ENCODE measurements at places on chromosomes 6 and 20.

DNA sequence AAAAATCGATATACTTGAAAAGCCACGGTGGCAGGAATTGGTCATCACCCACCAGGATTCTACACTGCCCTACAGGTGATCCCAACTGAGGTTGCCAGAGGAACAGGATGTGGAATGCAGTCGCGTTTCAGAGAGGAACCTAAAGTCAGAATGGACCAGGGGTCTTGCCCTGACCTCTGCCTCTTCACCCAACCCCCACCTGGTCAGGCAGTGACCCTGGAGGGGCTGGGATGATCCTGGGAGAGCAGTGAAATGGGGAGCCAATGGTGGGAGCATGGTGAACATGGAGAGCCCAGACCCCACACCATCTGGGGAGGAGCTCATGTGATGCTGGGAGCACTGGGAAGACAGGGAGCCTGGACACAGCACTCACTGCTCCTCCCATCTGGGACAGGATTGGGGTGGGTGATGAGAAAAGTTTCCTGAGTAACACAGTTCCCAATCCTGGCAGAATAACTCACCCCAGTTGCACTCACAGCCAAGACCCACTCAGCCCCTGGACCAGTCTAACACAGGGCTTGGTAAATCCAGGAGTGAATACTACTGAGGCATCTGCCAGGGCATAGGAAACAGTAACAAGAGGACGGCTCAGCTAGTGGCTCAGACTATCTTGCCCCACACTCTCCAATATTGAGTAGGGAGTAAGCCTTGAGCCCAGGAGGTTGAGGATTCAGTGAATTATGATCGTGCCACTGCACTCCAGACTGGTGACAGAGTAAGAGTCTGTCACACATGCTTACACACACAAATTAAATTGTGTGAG is 1.7 kb upstream of the ULBP2 start:
- no peak for DNase-seq

DNA sequence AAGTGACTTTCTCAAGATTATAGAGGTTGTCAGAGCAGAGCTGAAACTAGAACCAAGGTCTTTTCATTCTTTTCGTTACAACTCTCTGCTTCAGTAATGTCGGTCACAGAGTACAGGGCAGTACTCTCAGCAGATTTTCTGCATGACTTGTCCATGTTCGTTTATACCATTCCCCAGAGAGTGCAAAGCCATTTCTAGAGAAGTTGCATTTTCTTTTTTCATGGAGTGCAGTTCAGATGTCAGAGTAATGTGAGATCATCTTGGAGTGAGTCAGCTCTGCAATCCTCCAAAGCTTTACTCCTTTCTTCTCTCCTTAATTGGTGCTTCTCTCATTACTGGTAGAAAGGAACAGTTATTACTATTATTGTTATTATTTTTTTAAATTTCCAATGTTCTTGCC is 115.6 kb upstream of the B3GAT2 start:
- DNase-seq: no peak

- DNase-seq: peak; percentile 7
Observed at GRCh38 chr6:69926745-69927144, 60.4 kb downstream of the COL19A1 start.

GRCh38 chr6:135257631-135258405 is 76.7 kb downstream of the MYB start:
- DNase-seq: no peak

DNA sequence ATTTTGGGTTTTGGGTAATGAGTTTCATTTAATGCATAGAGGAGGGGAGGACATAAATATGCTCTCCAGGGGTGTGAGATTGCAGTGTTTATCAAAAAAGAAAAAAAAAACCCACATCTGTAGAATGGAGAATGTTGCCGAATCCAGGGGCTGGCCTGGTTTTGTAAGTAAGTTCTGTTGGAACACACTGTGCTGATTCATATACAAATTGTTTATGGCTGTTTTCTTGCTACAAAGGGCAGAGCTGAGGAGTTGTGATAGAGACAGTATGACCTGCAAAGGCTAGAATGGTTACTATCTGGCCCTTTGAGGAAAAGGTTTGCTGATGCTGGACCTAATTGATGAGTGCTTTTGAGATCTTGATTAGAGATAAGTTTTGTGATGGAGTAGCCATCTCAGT is 30.4 kb downstream of the SCAF8 start:
- no peak for DNase-seq

- peak; percentile 15 for DNase-seq
Observed at GRCh38 chr6:108210556-108210955, 44.7 kb downstream of the NR2E1 start.

DNA sequence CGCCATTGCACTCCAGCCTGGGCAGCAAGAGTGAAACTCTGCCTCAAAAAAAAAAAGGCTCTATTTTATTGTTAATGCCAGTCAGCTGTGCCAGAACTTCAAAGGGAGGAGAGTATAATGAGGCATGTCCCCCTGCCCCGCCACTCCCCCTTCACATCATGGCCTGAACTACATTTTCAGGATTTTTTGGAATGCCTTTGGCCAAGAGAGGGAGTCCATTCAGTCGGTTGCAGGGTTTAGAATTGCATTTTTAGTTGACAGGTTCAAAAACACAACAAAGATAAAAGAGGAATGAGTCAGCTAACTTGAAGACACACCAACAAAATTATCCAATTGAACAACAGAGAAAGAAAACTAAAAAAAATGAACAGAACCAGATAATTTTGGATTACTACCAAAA is 59.1 kb downstream of the CEP43 start:
- no peak for DNase-seq

DNA sequence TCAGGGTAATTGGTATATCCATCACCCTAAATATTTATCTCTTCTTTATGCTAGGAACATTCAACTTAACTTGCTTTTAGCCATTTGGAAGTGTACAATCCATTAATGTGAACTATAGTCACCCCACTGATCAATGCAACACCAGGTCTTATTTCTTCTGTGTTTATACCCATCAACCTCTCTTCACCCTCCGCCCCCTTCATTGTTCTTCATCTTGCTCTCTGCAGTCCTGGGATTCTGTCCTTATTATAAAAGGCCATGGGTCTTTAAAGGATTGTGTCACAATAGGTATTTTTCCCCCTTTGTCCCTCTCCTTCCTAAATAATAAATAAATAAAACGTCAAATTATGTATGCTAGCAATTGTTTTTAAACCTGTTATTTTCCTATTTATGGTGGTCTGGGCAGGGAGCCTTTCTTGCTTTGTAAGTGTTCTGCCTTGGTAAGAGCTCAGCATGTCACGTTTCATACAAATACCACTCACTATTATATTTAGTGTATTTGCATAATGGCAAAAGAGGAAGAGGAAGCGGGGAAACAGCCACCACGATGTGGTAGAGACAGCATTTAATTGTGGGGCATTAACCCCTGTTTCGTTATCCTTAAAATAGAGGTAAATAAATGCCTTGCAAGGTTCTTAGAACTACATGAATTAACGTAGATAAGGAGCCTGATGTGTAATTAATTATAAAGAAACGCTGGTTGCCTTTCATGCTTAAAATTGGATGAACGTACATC is 1.9 kb downstream of the ABRACL start:
- peak; percentile 74 for DNase-seq

GRCh38 chr6:151376440-151376839 is 14.9 kb downstream of the ZBTB2 start:
- no peak for DNase-seq

GRCh38 chr20:1897965-1898464 is 2.8 kb downstream of the SIRPA start:
- peak; percentile 90 for DNase-seq

DNA sequence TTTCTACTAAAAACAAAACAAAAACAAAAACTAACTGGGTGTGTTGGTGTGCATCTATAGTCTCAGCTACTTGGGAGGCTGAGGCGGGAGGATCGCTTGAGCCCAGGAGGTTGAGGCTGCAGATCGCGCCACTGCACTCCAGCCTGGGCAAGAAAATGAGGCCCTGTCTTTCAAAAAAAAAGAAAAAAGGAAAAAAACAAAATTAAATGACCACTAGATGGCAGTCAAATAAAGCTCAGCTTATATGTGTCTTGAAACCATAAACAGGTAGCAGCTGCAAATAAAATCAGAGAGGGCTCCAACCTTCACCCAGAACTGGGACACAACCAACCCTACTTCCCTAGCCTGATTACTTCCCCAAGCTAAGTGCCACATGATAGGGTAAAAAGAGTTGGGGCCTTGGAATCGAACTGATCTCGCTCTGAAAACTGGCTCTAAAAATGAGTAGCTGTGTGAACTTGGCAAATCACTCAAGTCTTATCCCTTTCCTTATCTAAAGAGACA is 67.1 kb upstream of the ADGRF4 start:
- peak; percentile 69 for DNase-seq

DNA sequence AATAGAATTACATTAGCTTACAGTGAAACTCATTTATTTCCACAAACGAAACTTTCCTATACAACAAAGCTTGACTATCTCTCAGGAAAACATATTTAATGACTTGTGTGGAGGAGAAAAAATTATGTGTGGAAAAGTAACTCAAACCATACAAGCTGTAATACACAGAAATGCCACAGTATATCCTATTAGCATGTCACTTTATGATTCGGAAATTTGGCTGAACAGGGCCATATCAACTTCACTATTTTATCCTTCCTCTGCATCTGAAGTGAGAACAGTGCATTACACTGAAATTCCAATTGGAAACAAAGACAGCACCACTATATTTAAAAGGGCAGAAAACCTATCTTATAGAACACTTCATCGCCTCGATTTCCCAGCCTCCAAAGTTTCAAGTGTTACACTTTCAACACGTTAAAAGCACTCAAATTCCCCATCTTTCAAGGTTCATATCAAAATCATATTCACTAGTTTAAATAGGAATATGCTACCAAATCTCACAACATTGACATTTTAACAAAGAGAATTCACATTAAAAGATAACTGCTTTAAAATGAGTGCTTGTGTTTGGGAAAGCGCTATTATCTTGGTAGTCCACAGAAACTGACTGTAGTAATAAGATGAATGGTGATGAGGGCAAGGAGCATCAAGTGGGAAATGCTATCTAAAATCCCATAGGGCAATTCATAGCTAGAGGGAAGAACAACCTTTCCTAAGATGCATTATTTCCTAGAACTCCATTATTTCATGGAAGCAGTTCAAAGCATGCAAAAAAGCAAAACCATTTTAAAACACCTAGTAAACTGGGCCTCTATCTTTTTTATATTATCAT is 1.8 kb downstream of the REV3L start:
- DNase-seq: no peak

GRCh38 chr20:17960927-17961586 is 7.5 kb downstream of the SNX5 start:
- peak; percentile 38 for DNase-seq

DNA sequence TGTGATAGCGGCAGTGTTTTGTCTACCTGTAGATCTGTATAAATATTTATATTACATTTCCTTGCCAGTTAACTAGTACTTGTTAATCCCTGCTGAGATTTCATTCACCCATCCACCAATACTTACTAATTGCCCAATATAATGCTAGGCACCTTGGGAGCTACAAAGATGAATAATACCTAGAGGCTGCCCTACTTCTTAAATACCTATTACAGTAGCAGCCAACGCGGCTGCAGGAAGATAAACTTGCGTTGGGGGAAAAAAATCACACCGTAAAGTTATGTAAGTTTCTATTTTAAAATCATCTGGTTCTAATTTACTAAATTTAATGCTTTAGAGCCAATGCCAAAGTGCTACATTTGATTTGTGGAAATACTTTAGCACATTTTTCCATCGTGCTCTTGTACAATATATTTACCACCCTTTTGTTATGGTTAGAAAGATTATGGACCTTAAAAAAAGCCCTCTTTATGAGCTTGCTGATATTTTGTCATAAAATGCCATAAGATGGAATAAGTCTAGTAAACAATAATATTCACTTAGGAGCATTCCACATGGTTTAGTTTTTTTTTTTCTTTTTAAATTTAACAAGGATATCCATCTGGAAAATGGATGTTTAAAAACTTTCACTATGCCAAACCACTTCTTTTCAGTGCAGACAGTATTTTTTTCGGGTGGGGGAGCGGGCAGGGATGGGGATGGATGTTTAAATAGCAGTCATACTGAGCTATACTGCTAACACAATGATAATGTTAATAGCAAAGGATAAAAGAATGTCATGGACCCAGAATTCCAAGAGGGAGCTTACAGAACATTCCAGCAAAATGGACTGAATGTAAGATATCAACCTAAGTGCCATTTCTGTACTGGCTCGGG is 13.2 kb upstream of the NEDD9 start:
- DNase-seq: no peak

DNA sequence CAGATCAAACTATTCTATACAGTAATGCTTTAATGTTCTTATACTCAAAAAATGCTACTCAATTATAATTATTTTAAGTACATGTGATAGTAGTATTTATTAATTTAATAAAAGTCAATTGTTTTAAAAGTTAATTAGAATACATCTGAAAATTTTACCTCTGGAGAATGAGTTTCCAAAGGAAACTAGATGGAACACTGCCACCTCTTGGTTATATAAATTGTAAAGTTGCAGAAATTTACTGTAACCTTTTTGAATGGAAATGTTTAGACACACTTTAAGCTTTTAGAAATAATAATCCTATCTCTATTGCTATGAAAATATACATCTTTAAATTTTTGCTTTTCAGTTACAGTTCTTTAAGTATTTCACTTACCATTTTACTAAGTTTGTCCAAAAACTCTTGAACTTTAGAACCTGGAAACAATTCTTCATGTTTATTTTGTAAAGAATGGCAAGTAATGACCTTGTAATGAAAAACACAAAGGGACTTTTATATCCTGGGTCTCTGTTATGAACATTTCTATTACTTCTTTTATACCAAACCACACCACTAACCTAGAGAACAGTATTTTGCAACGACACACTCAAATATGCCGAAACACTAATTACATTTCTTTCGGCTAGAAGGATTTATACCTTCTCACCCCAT is 10.9 kb upstream of the BMP5 start:
- DNase-seq: peak; percentile 4

DNA sequence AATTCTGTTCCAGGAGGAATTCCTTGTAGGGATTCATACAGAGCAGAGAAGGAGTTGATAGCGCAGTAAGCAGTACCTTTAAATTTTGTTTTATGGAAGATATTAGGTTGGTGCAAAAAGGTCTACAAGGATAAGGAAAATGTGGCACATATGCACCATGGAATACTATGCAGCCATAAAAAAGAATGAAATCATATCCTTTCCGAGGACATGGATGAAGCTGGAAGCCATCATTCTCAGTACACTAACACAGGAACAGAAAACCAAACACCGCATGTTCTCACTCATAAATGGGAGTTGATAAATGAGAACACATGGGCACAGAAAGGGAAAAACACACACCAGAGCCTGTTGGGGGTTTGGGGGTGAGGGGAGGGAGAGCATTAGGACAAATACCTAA is 37.4 kb upstream of the TXLNB start:
- no peak for DNase-seq

GRCh38 chr20:52379723-52380336 is 188.3 kb upstream of the ZFP64 start:
- DNase-seq: peak; percentile 41

DNA sequence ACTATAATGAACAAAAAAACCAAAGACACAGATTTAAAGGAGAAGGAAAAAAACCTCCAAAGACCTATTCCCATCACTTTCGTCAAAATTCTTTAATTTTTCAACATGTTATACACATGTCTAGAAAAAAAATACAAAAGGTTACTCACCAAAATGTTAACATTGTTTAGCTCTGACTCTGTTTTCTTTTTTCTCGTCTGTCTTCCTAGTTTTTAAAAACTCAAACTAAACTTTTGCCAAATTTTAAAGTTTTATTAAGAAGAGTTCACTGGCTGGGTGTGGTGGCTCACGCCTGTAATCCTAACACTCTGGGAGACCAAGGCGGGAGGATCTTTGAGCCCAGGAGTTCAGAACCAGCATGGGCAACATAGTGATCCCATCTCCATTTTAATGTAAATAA is 10.8 kb downstream of the MCUR1 start:
- no peak for DNase-seq

Measured in suppressor macrophage treated with lipopolysaccharide for 4 hours (primary cell).